ENCODE measurements at places on chromosomes 11 and 22. TPM values are rescaled to one million over a fixed set of nuclear protein-coding genes. Genes with fewer than 3 reads are reported as not detected.

The LARGE2 gene
- polyA plus RNA-seq: not detected

The SGSM1 gene
- 0.84 TPM for polyA plus RNA-seq

The POGLUT3 gene
- not detected for polyA plus RNA-seq

The LRRC10B gene
- not detected for polyA plus RNA-seq

The MOV10L1 gene
- polyA plus RNA-seq: 1.6 TPM

The ZNF280B gene
- 8.9 TPM for polyA plus RNA-seq

Data from Purkinje cell (primary cell).